ENCODE measurements at places on chromosomes 1 and 21.
A peak's percentile ranks its signal among the peaks of the same experiment; 100 is the strongest.

DNA sequence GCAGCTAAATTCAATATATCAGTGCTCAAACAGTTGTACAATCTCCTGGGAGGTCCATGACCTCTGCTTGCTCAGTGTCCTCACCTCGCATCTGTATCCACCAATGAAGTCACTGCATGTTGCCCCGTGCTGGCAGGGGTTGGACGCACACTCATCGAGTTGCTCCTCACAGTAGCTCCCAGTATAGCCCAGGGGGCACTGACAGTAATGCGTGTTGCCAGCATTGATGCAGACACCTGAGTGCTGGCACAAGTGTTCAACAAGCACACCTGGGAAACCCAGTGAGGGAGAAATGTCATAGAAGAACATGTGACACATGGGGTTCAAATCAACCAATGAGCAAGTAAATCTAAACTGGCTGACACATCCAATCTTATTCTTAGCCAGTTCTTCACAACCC is 40.9 kb upstream of the ADAM30 start:
- DNase-seq: no peak

- DNase-seq: no peak
Observed at GRCh38 chr1:42783092-42783491, 1.7 kb upstream of the TMEM269 start.

DNA sequence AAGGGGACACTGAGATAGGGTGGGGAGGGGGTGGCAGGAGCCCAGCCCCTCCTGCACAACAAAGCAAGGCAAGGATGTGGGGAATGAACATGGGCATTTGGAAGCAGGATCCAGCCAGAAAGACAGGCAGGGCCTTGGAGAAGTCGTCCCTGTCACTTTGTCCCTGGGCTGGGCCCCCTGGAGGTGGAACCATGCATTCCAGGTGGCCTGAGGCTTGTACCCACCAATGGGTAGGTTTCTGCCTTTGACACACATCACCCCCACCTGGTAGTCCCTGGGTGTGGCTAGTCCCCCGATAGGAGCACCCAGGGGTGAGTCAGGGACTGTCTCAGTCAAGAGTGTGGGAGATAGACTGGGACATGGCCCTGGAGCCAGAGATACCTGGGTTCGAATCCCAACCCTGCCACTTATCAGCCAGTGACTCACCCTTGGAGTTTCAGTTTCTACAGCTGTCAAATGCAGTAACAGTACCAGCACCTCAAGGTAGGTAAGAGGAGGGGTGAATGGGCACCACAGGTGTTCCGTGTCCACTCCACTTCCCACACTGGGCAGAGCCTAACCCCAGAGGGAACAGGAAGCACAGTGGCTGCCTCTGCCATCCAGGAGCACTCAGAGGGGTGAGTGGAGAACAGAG is 10.0 kb downstream of the PLA2G2D start:
- no peak for DNase-seq

GRCh38 chr1:58745117-58745516 is 38.7 kb downstream of the JUN start:
- no peak for DNase-seq

DNA sequence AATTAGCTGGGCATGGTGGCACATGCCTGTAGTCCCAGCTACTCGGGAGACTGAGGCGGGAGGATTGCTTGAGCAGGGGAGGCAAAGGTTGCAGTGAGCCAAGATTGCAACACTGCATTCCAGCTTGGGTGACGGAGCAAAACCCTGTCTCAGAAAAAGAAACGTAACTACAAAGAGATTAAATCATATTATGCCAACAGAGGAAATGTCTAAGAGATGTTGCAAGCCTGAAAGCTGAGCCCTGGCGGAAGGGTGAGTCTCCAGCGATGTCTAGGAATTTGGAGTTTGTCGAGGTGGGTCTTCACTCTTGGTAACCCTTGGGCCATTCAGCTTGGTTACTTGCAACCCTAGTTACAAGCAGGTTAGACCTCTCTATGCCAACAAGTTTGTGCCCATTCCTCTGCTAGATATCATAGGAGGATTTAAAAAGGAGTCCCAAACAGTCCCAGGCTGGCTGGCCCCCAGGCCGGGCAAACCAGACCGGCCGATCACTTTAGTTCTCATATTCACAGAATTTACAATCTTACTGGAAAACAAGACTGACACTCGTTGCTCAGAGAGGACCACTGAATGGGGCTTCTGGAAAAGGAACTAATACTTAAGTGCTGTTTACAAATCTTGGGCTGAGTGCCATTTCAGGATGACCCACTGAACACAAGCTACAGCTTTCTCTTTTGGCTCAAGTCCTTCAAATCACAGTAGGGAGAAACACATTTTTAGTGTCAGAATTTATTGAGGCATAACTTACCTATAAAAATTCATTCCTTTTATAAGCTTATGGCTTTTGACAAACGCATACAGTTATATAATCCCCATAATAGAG is 27.1 kb downstream of the SLC30A1 start:
- DNase-seq: peak; percentile 35

DNA sequence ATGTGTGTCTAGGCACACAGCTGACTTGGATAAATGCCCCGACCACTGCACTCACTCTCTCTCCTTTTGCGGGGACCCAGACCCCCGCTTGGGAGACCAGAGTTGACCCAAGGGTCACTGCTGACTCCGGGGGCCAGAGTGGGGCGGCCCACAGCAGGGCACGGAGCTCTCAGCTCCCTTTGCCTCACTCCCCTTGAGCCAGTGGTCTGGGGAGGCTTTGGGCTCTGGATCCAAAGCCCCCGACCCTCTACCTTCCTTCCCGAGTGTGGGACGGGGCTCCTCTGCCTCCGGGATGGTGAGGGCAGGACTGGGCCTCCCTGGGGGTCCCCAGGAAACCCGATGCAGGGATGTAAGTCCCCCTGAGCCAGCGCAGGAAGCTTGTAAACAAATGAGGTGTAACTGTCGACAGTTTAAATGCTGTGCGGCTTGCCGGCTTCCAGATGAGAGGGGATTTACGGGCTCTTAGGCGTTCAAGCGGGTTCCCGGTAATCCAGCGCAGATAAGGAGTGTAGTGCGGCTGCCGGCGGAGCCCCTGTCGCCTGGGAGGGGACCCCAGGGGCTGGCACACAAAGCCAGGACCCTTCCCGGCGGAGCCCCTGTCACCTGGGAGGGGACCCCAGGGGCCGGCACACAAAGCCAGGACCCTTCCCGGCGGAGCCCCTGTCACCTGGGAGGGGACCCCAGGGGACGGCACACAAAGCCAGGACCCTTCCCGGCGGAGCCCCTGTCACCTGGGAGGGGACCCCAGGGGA is 7.4 kb downstream of the ACTRT2 start:
- no peak for DNase-seq

- DNase-seq: no peak
Observed at GRCh38 chr1:240644732-240645131, 32.8 kb upstream of the GREM2 start.

- DNase-seq: no peak
Observed at GRCh38 chr1:201424146-201424545, 2.6 kb upstream of the TNNI1 start.

DNA sequence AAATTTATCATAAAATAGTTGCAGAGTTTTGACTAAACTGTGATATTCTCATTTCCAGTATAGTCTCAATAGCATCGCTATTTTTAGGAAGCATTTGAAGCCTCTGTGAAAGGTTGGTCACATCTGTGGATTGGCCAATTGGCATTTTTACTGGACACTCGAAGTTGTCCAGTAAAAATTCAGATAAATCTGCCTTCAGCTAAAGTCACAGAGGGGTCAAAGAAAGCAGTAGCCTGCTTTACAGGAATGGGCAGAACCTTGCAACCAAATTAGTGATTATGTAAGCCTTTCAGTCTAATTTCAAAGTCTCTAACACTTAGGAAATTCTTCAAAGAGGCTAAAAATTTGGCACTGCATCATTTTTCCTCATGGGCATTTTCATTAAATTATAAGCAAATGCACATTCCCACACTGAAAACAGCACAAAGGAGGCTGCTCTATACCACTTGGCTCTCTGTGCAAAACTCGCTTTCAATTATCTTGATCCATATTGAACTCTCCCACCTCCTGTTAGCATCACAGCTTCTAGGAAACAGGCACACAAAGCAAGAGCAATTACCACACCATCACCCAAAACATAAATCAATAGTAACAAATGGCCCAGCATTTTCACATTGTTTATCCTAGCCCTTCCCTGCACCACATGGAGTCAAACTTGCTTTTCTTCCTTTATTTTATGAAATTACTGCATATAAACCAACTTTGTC is 318.5 kb upstream of the DUSP10 start:
- no peak for DNase-seq

- DNase-seq: no peak
Observed at GRCh38 chr1:212655668-212656440, 43.8 kb downstream of the BATF3 start.

GRCh38 chr1:27931759-27932158 is 3.0 kb upstream of the SMPDL3B start:
- DNase-seq: no peak

GRCh38 chr1:71377886-71378285 is 297.1 kb upstream of the ZRANB2 start:
- no peak for DNase-seq

DNA sequence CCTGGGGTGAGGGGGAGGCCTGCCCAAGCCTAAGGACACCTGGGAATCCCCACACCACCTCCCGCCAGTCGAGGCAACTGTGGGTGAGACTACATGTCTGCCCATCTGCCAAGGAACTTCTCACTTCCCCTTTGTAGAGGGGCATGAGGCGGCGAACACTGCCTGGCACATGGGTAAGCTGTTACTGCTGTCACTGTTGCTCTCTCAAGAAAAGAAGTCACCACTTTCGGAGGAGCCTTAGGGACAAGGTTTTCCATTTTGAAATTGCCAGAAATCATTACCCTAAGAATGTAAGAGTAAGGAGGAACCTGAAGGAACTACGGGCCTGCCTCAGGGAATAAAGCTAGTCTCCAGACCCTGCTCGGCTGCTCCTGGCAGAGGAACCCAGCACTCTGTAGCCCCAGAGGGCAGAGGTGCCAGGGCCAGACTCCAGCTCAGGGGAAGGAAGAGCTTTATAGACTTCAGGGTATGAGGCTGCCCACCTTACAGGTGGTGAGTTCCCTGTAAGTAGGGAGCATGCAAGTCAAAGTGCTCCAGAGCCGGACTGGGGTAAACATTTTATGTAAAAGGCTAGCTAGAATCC is 23.3 kb downstream of the SLC2A1 start:
- no peak for DNase-seq

- DNase-seq: no peak
Observed at GRCh38 chr1:11623702-11624101, 30.5 kb downstream of the FBXO2 start.

DNA sequence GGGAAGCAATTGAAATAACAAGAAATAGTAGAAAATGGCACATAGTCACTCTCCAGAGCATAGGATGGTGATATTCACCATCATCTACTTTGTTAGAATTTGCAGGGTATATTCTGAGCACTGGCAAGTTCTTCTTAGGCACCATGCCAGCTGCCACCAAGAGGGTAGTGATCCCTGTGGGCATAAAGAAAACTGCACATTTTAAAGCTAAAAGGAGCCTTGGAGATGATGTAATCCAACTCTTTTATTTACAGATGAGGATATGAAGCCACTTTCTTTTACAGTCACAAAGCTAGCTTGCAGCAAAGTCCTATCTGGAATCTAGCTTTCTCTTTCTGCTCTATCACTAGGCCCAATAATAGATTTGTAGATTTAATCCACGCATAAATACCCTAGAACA is 69.0 kb downstream of the PTGER3 start:
- no peak for DNase-seq

DNA sequence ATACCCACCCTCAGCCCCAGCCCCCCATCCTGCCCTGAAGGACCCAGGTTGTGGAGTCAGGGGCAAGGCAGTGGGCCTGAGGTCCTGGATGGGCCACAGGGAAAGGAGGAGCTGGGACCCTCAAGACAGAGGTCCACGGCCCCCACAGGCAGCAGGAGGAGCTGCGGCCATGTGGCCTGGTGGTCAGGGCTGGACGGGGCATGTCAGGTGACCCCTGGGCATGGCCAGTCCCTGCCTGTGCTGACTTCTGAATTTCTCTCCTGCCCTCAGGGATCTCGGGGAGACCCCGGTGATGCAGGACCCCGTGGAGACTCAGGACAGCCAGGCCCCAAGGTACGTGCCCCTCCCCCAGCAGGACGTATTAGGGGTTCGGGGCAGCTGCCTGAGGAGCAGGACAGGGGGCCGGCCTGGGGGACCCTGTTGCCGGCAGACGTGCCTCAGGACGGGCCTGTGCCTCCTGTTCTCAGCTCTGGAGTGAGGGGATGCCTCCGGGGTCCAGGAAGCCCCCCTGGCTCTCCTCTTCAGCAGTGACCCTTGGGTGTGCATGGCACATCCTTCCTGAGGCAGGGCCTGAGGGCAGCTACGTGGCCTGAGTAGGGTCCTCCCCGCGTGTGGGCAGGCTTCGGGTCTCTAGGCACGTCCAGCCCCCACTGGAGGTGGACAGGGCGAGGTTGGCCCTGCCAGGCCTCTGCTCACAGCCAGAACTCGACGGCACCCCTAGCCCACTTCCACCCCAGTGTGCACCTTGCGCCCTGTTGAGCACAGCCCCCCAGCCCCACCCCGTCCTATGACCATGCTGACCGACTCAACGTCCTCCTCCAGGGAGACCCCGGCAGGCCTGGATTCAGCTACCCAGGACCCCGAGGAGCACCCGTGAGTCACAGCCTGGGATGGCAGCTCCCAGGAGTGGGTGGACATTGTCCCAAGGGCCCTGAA is 23.6 kb downstream of the COL6A2 start:
- DNase-seq: no peak

GRCh38 chr1:93159337-93159736 is 20.9 kb downstream of the TMED5 start:
- DNase-seq: no peak

- DNase-seq: peak; percentile 25
Observed at GRCh38 chr1:19758227-19758830, 41.4 kb downstream of the TMCO4 start.

DNA sequence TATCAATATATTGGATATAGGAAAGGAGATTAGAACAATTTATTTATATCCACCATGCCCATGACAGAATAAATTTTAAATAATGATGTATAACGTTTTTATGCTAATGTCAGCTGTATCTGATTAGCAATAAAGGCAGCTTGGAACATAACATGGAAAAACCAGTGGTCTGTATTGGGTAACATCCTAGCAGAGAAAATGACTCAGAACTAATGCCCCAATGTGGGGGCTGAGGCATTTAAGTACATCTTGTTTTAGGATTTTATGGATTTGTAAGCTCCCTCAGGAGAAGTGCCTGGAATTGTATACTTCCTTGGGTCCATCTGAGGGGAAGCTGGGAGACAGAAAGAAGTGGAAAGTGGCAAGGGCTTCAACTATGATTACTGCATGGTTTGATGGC is 82.3 kb downstream of the HMCN1 start:
- DNase-seq: peak; percentile 81

GRCh38 chr1:910311-910880 is 13.3 kb upstream of the SAMD11 start:
- no peak for DNase-seq

- DNase-seq: no peak
Observed at GRCh38 chr1:168288311-168289052, 7.8 kb downstream of the TBX19 start.

DNA sequence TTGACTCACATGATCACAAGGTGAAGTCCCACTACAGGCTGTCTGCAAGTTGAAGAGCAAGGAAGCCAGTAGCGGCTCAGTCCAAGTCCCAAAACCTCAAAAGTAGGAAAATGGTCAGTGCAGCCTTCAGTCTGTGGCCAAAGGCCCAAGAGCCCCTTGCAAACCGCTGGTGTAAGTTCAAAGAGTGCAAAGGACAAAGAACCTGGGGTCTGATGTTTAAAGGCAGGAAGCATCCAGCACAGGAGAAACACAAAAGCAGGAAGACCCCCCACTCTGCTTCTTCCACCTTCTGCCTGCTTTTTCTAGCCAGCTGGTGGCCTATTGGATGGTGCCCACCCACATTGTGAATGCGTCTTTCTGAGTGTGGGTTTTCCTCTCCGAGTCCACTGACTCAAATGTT is 2222.6 kb downstream of the MRPL39 start:
- no peak for DNase-seq

GRCh38 chr1:41714638-41715389 is 203.9 kb downstream of the HIVEP3 start:
- DNase-seq: no peak

Data from skeletal muscle cell (primary cell).